ENCODE measurements at places on chromosomes 4 and X. TPM values are rescaled to one million over a fixed set of nuclear protein-coding genes. Genes with fewer than 3 reads are reported as not detected.

- DNase-seq, result no peak
These were observed 292.6 kb upstream of the KLF3 start for GRCh38 chr4:38371391-38371851.

DNA sequence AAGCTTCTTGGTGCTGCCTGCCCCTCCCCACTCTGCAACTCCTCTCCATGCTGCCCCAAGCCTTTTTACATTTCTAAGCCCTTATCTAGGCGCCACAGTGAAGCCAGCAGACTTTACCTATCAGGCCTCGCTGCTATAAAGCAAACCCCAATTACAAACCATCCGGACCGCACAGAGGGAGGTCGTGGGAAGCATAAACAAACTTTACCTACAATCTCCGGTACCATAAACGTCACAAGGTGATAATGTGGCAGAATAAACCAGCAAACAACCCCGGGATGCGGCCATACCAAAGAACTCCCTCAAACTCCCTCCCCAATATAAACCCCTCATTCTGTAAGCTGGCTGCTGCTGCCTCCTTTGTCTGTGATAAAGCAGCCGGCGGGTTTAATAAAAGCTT, 54.0 kb upstream of the ZCCHC13 start:
- no peak for DNase-seq

DNA sequence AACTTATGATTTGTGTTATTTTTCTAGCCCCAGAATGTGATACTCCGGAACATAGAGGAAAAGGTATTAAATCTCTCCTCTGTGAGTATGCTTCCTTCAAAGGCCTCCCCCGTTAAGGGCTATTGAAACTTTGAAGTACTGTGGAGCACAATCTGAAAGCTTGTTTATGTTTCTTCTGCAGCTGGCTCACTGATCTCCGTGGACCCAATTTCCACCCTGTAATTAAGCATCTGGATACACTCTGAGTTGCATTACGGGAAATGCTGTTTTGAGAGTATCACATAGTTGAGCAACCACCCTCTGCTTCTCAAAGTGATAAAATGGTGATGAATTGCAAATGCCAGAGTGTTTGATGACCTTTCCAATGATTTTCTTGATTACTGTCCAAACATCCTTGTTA, 296.8 kb upstream of the PABPC5 start:
- DNase-seq, result no peak

GRCh38 chr4:185552254-185552653, 16.9 kb upstream of the PDLIM3 start:
- no peak for DNase-seq

DNA sequence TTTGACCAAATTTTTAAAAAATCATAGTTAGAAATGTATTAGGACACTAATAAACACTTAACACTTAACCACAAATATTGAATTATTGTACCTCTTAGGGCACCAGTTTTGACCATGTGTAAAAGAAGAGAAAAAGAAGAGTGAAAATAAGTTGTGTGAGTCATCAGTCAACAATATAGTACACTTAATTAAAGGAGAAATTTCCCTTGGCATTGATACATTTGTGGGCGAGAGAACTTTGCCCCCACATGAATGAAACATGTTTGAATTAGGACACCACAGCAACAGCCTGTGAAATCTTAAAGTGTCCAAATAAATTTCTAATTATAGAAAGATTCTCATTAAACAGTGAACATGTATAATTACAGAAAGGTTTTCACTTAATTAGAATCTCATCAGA, 1292.8 kb upstream of the TENM3 start:
- DNase-seq, result no peak

GRCh38 chr4:158590306-158590705, 68.6 kb downstream of the RXFP1 start:
- DNase-seq, result no peak

DNA sequence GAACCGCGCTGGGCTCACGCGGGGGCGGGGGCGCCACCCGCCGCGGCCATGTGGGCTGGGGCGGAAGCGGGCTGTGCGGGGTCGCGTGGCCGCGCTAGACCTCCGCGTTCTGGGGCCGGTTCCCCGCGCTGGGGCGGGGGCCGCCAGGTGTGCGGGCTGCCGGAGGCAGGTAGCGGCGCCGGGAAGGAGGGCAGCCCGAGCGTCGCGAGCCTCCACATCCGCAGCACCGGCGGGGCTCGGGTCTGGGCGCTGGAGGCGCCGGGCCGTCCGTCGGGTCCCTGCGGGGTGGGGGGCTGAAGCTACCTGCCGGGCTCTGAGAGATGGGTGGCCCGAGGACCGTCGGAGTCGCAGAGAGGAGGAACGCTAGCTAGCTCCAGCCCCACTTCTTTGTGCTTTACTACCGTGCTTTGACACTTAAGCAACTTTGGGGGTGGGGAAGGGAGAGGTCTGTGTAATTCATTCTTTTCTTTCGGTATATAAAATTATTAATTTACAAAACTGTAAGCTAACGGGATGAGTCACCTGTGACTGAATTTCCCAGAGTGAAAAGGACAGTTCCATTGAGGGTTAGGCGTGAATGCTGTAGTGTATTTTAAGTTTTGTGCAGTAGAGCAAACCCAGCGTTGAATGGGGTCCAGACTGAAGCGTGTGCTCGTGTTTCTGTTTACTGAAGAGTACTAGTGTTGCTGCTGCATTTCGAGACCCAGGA, 689 bp downstream of the METAP1 start:
- DNase-seq, result no peak

DNA sequence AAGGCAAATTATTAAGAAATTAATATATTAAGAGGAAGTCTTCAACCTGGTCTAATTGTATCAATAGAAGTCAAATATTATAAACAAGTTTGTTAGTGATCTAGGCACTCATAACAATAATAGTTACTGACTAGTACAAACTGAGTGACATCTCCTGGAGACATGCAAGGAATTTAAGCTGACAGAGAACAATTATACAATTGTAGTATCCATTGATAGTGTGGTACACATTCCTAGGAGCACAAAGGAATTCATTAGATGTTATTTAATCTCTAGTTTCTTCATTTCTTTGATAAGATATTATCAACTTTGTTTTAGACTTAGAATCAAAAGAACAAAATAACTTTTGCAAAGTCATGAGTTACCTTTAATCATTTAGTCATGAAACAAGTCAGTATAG, 1048.6 kb downstream of the PCDH7 start:
- no peak for DNase-seq

DNA sequence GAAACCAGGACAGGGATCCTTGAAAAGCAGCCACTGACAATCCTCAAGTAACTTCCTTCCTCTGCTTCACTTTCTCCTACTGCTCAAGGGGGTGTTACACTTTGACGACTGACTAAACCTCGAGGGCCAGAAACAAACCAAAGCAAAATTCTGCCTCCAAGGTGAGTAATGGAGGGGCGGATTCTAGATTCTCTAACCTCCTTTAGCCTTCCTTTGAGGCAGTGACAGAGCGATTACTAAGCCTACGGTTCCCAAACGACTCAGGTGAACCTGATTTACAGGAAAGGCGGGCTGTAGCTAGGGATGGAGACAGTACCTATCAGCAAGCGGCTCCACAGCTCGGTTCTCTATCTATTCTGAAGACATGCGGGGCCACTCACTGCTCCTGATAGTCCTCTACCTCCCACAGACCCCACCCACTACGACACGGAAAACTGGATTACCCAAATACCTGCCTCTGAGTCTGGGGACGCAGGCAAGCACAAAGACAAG, 487 bp downstream of the TBCK start:
- DNase-seq, result no peak

The DDX60 gene
- 27.6 TPM for total RNA-seq

The INTU gene
- 8.1 TPM for total RNA-seq

- DNase-seq, result no peak
These were observed 13.0 kb upstream of the SOWAHD start for GRCh38 chrX:119745283-119745848.

The PALLD gene
- 38.6 TPM for total RNA-seq

DNA sequence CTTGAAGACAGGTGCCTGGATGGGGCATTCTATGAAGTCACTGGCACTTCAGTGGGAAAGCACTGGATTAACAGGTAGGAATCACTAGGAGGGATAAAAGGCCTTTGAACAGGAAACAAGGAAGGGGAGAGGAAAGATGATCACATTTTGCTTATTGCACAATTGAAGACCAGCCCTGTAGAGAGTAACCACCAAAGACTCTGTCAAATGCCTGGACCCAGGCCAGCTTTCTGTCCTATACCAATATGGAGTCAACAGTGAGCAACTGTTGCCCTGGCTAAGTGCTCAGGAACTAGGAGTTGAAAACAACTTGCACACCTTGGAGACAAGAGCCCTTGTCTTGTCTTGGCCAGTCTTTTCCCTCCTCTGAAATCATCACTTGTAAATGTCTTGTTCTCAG, 14.1 kb upstream of the RTL3 start:
- no peak for DNase-seq

The MORC4 gene
- 16.3 TPM for total RNA-seq

- no peak for DNase-seq
These were observed 24.8 kb downstream of the LRBA start for GRCh38 chr4:150990250-150990649.

The HELQ gene
- 7.4 TPM for total RNA-seq

The NKX3-2 gene
- not detected for total RNA-seq

GRCh38 chr4:116752027-116752426, 333.3 kb downstream of the TRAM1L1 start:
- no peak for DNase-seq

DNA sequence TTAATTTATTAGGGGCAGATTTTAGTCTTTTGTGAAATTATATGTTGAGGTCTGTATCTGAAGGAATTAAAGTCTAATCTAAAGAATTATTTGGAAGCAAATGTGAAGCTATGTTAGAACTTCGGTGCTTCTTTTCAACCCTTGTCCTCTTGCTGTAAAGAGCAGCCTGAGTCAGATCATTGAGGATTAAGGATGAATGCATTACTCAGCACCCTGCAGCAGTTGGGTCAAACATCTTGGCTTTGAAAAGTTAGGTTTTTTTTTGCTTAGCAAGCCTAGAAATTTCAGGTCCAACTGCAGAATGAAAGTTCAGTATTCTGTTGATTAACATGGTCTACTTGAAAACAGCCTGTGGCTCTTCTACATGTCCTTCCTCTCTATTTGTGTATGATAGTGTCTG, 57.6 kb downstream of the SLC4A4 start:
- DNase-seq, result no peak

The ART3 gene
- total RNA-seq, result 1.2 TPM

The TMEM144 gene
- 2.7 TPM for total RNA-seq

- no peak for DNase-seq
These were observed 19.6 kb downstream of the CCNG2 start for GRCh38 chr4:77176640-77177039.

DNA sequence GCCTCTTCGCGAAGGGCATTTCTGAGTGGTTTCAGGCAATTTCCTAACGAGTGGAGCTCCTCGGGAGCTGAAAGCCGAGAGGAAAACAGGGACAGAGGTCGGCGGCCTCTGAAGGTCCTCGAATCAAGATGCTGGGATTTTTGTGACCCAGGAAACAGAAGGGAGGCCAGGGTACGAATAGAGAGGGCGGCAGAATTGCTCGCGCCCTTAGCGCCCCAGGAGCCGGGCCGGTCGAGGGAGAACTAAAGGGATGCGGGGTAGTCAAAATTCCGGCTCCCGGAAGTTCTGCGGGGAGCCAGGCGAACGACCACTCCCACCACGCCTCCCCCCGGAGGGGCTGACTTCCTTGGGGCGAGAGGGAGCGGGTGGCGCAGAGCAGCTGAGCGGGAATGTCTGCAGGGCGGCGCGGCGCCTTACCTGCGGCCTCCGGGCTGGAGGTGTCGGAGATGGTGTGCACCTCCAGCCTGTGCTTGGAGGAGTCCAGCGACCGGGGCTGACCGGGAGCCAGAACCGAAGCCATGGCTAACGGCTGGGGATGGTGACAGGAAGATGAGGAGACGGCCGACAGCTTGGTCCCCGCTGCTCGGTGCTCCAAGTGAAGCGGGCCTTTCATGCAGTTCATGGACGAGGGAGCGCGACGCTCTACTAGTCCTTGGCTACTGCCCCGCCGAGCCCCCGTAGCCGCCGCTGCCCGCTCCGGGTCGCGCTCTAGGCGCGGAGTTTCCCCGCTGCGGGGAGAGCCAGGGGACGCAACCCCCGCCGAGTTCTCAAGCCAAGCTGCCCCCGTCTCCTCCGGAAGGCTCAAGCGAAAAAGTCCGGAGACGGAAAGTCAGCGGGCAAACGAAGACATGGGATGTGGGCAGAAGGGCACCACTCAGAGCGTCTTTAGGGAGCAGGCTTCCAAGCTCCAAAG, 782 bp downstream of the PITX2 start:
- DNase-seq, result no peak

The SRPX2 gene
- total RNA-seq, result 61.9 TPM
